ENCODE measurements at places on chromosomes 5 and 9.
A peak's percentile ranks its signal among the peaks of the same experiment; 100 is the strongest.

DNA sequence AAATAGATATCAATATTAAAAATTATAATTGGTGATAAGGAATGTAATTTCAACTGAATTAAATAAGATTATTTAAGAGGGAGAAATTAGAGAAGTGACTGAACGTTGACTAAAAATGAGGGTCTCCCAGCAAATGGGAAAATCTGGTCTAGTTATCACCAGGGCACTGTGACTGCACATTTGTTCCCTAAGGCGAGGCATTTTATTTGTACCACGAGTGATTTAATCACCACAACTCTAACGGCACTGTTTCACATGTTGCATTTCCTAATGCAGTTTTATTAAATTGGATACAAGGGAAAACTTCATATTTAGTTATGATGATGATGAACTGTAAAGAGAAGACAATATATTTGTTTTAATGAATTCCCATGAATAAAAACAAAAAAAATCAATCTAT lies 26.4 kb upstream of the FAM240B start:
- no peak for DNase-seq

DNA sequence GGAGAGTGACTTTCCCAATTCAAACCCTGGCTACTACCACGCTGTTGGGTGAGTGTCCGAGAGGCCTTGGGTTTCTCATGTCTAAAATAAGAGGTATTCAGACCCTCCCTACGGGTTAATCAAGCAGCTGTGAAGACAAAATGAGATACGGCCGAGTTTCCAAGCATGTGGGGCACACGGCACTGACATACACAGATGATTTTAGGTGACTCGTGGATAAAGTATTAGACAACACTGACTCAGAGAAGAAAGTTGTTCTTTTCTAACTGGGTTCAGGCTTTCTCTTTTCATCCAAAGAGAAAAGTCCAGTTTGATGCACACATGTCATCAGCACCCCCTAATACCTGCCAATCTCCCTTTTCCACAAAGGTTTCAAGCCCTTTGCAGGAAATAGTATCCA lies 15.6 kb downstream of the FOXI1 start:
- no peak for DNase-seq

DNA sequence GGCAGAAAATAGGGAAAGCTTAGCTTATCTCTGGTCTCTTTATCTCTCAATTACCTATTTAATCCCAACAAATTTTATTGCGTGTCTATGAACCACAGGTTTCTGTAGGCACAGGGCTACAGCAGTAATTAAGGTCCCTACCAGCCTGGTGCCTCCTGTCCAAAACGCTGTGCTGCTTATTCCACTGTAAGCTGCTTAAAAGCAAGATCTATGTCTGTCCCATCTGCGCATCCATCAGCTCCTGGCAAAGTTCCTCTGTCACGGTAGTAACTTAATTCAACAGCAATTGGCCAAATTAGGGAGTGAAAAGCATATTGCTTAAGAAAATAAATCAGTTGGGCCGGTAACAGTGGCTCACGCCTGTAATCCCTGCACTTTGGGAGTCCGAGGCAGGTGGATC lies 235.8 kb upstream of the VLDLR start:
- no peak for DNase-seq

GRCh38 chr9:136518623-136519022 lies 27.2 kb downstream of the NOTCH1 start:
- DNase-seq: no peak

- no peak for DNase-seq
These were observed 20.3 kb upstream of the NINJ1 start for GRCh38 chr9:93154293-93154903.

DNA sequence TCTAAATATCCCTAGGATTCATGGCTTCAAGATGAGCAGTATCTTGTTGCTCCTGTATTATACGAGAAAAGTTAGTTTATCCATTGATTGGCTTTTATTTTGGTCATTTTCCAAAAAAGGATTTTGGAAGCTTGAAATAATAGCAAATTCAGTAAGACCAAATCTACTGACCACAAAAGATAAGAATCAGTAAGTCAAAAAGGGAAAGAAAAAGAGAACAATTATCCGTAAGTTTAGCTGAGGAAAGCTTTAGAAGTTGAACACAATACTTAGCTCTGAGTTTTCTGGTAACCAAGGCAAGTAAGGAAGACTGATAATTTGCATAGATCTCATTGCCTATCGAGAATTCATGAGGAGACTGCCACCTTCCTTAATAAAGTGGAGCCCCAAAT lies 9.1 kb downstream of the TGFBR1 start:
- no peak for DNase-seq

DNA sequence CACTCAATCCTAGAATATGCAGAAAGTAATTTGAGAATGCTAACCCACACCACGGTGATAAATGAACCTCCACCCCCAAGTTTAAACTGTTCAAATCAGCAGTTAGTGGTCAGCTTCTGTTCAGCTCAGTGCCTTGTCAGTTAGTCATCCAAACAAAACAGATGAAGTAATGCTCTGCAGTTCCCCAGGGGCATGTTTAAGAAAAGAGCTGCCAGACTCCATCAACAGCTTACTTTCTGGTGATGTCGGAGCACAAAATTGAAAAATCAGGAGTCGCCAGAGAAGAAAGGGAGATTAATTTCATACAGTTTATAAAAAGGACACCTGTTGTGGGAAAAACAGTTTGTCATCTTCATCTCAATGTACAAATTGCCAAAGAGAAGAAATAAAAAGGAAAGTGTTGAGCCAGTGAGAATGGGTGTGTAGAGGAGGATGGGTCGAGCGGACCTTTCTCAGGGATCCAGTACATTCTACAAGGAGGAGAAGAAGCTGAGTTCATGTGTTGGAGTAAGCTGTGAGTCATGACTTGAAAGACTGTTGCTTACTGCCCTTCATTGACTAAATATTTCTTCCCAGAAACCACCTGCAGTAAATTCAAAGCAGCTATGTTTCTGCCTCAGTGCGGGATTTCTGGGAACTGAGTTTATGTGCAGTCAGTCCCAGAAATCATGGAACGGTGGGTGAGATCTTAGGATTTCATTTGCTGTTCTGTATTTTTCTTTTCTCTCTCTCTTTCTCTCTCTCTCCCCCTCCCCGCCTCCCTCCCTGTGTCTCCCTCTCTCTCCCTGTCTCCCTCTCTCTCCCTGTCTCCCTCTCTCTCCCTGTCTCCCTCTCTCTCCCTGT lies 13.7 kb downstream of the TRIO start:
- DNase-seq: peak; percentile 97

DNA sequence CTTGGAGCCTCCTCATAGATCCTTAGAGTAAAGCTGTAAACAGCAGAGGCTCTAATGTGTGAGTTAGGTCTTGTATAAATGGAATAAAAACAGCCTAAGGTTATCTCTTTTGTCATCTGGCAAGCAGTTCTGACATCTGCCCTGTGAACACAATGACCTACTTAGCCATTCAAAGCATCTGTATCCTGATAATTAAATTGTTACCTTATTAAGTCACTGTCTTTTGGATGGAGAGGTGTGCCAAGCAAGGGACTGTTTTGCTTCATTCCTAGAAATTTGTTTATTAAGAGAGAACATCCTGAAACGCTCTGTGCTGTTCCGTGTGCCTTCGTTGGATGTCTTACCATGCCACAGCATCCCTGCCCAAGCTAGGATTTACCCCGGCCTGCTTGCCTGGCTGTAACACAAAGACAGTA lies 1.5 kb downstream of the LSM11 start:
- DNase-seq: no peak

DNA sequence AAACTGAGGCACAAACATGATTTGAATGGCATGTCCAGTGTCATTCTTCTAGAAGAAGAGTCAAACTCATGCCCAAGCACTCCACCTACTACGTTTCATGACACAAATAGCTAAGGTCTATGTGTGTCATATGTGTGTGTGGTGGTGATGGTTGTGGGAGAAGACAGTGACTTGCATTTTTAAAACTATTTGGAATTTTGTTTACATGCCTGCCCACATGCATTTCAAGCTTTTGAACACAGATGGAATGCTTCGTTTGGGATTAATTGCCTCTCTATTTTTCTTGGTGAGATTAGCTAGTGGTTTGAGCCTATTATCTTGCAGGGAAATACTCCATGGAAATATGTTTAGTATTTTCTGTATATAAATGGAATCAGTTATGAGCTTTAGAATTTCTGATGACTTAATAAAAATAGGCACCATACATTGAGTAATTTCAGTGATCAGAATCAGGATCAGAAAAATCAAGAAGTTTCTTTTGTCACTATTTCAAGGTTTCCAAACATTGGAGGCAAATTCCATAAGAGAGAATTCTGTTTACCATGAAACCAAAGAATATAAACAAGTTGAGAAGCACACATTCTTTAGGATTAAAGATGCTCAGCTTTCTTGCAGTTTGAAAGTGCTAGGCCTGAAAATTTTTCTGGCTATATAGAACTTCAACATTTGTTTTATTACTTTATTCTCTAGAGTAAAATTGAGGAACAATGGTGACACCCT lies 260.3 kb upstream of the SEMA6A start:
- DNase-seq: no peak

GRCh38 chr5:125201446-125202052 lies 455.1 kb upstream of the ZNF608 start:
- no peak for DNase-seq

DNA sequence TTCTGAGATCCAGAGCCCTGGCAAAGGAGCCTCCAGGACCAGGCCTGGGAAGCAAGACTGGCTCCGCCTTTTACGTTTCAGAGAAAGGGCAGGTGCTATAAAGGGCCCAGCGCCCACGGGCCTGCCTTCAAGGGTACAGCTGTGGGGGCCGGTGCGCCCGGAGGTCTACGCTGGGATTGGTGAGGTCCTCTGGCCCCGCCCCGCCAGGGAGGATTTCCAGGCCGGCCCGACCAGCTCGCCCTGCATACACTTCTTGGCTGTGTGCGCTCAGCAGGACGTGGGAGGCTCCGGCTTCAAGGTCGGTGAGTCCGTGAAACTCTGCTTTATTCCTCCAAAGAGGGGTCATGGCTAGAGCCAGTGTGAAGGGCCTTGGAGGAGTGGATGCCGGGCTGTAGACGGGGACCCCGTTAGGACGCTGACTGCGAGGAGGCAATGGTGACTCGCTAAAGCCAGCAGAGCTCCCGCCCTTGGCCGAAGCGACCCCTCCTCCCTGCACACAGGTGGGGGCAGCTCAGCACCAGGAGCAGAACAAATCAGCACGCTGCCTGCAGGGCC lies at the start of gene CKMT2:
Gene CKMT2 (plus strand): TSS at position 243 of the 555 bp plus-strand sequence. CDS start 17,811 bp downstream, outside the sequence.
- DNase-seq: no peak

DNA sequence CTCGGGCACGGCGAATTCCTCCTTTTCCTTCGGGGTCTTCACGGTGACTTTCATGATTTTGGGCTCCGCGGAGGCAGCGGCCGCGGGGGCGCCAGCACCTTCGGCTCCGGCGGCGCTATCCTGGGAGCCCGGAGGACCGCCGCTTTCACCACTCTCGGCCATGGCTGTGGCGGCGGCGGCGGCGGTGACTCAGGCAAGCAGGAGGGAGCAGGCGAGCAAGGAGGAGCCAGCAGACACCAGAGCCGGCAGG lies 315 bp downstream of the UBQLN1 start:
- DNase-seq: no peak

- no peak for DNase-seq
These were observed 68.9 kb upstream of the EFNA5 start for GRCh38 chr5:107739661-107740060.

GRCh38 chr5:173329491-173330337 lies 1.5 kb upstream of the STC2 start:
- no peak for DNase-seq

- no peak for DNase-seq
These were observed 106.4 kb upstream of the NIPBL start for GRCh38 chr5:36770125-36770524.

GRCh38 chr9:120490888-120491595 lies 88.9 kb downstream of the CDK5RAP2 start:
- DNase-seq: no peak

DNA sequence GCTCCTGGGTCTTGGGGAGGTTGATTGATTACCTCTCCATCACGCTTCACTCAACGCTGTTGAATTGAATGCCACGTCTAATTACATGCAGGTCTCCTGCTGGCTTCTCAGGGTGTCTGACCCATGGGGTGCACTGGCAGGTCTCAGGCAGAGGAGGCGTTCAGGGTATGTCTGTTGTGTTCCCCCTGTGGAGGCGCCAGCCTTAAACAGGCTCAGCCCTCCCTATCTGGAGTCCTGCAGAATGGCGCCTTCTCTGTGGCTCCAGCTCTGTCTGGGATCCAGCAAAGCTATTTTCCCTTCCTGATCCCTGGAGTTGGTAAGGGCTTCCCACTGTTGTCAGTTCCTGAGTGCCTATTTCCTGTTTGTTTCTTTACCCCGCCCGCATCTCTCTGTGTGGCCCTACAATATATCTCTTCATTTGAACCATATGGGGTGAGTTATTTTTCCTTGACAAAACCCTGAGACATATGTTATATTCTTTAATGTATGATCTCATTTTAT lies 150.0 kb downstream of the NTRK2 start:
- no peak for DNase-seq

- no peak for DNase-seq
These were observed 62.9 kb upstream of the IZUMO3 start for GRCh38 chr9:24608599-24608998.

- no peak for DNase-seq
These were observed 7.8 kb downstream of the FST start for GRCh38 chr5:53488195-53488722.
